ENCODE measurements at places on chromosomes 2 and 18.

GRCh38 chr2:213766465-213766901 lies 482.2 kb downstream of the SPAG16 start:
- DNase-seq, result no peak

DNA sequence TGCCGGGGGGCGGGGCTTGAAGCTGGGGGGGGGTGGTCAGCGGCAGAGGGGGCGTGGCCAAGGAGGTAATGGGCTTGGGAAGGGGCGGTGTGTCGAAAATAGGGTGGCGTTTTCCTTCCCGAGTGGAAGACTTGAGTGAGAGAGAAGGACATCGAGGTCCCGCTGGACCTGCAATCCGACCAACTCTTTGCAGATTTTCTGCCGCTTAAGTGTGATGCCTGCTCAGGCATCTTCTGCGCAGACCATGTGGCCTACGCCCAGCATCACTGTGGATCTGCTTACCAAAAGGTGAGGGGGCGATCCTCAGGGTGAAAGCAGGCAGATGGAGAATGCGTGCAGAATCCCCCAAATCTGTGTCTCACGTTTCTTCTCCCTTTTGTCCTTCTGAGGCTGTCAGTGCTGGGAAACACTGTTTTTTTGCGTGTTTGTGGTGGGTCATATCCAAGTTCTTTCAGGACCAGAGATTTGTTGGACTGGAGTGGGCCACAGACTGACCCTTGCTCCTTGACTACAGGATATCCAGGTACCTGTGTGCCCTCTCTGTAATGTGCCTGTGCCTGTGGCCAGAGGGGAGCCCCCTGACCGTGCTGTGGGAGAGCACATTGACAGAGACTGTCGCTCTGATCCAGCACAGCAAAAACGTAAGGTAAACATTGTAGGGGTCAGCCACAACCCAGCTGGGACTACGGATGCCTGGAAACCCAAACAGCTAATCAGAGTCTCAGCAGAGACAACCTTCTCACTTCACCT lies 727 bp downstream of the ZFAND2B start:
- no peak for DNase-seq

DNA sequence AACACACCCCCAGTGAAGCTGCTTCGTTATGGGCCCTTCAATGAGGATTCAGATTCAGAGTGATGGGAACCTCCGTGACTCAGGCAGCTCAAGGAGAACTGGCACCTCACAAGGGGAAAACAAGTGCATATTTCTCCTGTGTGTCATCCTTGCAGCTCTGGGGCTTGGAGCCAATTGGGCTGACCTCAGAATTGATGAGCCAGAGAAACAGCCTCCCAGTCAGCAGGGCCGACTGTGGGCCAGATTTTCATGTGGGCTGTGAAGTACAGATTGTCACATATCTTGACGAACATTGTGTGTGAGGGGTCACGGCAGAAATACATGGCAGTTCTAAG lies 189.6 kb upstream of the SP5 start:
- no peak for DNase-seq

GRCh38 chr2:207054521-207054920 lies 111.2 kb downstream of the KLF7 start:
- DNase-seq, result no peak

- DNase-seq, result no peak
Measured at GRCh38 chr2:233832869-233833311, 21.4 kb downstream of the HJURP start.

DNA sequence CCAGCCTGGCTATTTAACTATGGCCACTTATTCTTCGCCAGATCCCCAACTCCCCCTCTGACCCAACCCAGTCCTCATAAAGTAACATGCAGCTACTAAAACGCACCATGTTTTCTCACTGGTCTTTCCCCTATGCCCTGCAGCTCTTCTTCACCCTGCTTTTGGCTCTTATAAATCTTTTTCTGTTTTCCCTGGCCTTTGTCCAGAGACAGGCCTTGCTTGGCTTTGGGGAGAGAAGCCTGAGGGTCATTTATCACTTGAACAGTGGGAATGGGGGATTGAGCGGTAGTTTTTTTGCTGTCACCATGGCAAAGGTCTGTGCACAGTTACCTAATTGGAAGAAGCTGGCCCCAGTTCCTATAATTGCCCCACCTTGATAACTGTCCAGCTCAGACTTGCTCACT lies 202.9 kb upstream of the NT5C1B start:
- no peak for DNase-seq

DNA sequence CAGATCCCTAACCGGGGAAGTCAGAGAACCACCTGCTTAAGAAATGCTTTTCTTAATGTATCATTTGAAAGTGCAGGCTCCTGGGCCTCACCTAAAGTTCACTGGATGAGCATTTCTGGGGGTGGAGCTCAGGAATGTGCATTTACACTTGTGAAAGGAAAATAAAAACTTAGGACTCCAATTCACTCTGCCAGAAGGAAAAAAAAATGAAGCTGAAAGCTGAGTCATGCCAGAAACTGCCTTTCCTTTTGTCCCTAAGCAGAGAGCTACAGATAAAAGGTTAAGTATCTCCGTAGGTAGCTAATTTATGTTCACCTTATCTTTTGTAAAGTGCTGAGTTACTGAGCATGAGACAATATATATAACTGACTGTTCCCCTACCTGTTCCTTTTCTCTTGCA lies 229.5 kb upstream of the MEX3C start:
- DNase-seq, result no peak

GRCh38 chr2:70767699-70768589 lies at the start of gene ADD2:
Gene ADD2 (minus strand): TSS chr2:70768200. CDS start chr2:70706408, 61,792 bp downstream.
- DNase-seq, result no peak

- DNase-seq, result peak; percentile 92
Measured at GRCh38 chr2:143150287-143150686, 21.1 kb downstream of the ARHGAP15 start.

DNA sequence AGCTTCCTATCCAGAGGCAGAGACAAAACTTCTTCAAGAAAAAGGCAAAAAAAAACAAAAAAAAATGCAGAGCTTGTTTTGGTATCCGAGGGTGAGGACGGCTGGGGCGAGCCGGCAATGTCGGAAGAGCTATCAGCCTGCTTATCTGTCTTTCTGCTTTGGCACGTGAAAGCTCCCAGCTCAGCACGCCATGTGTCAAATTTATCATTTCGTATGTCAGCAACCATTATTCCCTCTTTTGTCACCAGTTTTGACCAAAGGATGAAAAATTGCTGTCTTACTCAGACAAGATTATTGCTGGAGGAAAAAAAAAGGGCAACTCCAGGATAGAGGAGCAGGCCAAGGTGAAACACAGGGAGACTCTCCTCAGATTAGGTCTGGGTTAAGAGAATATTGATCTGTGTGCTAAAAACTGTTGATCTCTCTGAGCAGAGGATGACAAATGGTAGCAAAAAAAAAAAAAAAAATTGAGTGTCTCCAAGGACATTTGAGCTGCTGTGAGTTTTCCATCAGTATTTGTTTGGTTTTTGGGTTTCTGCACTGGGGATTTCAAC lies 532.0 kb upstream of the POU3F3 start:
- DNase-seq, result no peak

DNA sequence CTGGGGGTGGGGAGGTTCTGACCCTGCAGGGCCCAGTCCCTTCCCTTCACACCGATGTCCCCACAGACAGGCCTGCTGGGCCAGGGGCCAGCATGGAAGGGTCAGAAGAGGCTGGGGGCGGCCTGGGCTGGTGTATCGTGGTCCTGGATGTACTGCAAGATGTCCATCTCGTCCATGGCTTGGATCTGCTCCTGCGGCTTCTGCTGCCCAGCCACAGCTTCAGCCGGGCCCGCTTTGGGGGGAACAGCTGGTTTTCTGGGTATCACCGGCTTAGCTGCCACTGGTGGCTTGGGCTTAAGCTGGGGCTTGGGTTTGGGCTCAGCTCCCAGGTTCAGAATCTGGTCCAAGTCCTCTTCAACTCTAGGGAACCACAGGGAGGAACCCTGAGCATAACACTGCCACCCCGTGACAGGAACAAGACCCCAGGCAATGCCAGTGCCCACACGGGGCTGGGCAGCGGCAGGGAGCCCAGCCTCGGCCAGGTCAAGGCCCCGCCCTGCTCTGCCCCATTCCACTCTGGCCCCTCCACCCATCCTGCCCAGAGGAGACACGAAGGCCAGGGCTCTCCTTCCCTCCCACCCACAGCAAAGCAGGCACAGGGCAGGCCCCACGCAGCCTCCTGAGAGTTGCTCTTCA lies 31.9 kb downstream of the HS1BP3 start:
- no peak for DNase-seq

- DNase-seq, result no peak
Measured at GRCh38 chr2:161207941-161208340, 47.7 kb downstream of the TANK start.

DNA sequence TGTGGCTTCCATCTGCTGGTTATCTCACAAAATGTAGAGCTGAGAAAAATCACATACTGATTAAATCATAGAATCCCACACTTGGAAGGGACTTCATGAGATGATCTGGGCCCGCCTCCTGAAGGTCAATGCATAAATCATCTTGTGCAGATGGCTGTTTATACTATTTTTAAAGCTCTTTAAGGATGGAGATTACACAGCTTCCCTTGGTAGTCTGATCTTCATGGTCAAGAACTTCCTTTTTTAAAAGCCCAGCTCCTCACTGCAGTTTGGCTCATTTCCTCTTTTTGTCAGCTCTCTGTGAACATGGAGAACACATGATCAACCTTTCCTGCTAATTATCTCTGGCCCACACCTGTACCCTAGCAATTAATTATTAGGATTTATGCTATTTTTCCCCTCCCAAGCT lies 25.9 kb downstream of the GCG start:
- DNase-seq, result peak; percentile 81

- no peak for DNase-seq
Measured at GRCh38 chr18:13258921-13259320, 40.4 kb downstream of the LDLRAD4 start.

- no peak for DNase-seq
Measured at GRCh38 chr18:33957707-33958106, 267.0 kb downstream of the NOL4 start.

DNA sequence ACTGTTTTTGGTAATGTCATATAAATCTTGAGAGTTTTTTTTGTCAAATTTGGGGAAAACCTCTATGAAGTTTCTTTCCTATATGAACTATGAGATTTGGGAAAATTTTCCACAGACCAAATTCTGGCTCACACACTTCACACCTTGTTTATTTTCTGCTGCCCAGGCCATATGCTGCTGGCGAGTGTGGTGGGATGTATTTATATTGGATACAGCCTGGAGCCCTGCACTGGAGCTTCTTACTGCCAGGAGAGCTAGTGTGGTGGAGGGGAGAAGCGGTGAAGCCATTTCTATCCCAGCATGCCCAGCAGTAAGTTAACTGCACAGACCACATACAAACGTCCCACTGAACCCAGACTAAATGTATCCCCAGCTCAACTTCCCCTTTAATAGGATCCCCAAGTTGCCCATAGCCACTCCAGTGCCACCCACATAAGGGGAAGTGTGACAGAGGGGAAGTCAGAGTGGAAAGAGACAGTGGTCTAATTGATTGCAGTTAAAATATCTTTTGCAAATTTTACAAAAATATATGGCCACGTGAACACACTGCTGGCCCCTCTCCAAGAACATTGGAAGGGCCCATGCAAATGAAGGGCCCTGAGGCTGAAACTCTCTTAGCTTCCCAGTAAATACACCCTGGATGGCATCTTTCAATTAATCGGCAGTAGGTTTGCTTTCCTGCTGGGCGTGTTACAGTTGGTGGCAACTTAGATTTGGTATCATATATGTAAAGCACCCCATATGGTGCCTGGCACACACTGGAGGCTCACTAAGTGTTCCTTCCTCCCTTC lies 146.6 kb upstream of the ITGA6 start:
- DNase-seq, result peak; percentile 99

GRCh38 chr2:9467687-9468086 lies 6.7 kb upstream of the IAH1 start:
- no peak for DNase-seq

DNA sequence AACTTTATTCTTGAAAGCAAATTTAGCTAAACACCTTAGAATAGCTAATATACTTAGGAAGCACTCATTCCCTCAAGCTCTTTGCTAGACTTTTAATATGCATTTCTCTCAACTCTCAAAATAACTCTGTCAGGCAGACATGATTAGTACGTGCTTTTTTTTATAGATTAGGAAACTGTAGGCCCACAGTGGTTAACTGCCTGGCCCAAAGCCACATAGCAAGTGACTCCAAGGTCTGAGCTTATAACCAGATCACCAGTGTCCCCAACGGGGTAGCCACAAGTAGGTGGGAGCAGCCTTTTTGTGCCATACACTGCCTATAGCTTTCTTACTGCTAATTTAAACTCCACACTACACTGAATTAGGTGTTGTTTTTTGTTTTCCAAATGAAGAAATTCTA lies 576.8 kb downstream of the METTL4 start:
- no peak for DNase-seq

DNA sequence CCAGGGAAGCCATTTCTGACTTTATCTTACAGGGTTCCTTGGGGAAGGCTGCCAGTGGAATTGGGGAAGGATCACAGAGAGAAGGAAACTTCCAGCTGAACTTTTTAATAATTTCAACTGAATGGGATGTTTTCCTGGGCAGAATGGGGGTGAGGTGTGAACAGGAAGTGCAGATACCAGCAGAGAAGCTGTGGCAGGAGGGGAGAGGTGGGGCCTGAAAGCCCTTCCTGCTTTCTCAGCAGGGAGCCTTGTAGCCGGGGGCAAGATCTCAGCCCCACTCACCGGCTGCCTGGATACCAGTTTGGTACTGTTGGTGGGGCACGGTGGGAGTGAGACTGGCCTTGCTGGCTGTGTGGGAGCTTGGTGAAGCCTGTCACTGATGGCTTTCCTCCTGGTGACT lies 170.5 kb downstream of the ZBTB7C start:
- no peak for DNase-seq

DNA sequence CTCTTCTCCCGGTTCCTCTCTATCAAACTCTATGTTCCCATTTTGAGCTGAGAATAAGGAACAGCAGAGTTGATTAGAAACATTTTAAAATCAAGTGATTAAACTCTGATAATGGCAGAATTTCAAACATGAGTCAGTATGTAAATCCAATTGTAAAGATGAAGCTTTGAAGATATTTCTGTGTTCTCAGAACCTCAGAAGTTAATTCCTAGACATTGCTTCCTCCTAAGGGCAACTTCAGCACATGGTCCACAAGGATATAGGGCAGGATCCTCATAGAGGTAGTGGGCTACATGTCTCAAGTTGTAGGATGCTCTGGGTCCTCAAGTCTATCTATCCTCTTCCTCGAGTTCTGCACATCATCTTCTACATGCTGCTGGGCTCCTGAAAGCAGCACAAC lies 46.3 kb downstream of the QPCT start:
- no peak for DNase-seq

DNA sequence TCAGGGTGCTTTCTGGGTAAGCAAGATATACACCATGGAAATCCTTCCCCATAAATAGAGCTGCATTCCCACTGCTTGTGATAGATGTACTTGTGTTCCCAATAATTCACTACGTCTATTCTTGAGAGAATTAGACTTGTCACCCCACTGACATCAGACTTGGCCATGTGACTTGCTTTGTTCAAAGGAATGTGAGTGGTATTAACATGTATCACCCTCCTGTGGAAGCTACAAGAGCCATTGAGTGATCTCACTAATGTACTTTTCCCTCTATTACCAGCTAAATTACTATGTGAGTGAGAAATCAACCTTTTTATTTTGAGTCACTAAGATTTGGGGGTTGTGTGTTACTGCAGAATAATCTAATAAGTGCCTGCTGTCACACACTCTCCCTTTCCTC lies 176.0 kb downstream of the CCDC178 start:
- DNase-seq, result no peak

Data from AML-193 (cell line).